ENCODE measurements at places on chromosomes 13 and 19. TPM values are rescaled to one million over a fixed set of nuclear protein-coding genes. Genes with fewer than 3 reads are reported as not detected.

Gene WDR62
- total RNA-seq, result 30.9 TPM

DNA sequence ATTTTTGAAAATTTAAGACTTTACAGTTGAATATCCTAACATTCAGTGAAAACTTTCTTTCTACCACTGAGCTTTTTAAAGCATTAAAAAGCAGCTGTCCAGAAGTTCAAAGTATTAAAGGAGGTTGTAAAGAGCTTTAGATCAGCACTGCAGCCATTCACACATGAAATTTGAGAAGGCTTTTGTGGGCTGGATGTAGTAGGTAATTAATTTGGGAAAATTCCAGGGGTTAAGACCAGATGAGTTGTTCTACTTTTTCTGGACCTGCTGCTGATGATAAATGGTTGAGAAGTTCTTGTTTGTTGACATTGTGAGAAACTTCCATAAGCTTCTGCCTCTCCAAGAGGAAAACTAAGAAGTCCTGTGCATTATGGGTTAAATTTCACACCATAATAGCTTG is 1779.6 kb upstream of the PRR20A start:
- no peak for DNase-seq
- H3K27me3 ChIP-seq, result no peaks in the 10 kb centered on the region
- H3K27ac ChIP-seq, result no peak overlapping the region
- no peaks in the 10 kb centered on the region for H3K36me3 ChIP-seq
- H3K4me1 ChIP-seq, result peaks cover 13% of the 10 kb centered on the region

DNA sequence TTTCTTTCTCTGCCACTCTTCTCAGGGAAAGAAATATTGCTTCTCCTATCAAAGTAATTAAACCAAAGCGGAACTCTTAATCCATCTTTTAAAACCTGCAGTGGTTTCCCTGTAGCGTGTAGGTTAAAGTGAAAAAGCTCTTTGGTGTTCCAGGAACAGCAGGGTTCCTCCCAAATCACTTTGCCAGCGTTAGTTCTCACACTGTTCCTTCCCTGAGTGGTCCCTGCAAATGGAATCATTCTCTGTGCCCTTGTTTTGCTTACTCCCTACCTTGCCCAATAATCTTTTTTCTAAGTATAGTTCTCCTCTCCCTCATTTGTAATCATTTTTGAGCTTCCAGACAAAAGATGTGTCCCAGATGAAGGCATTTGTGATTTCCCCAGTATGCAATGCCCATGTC is 207.5 kb downstream of the HS6ST3 start:
- H3K4me3 ChIP-seq, result no peak overlapping the region
- DNase-seq, result no peak
- no peaks in the 10 kb centered on the region for H3K27me3 ChIP-seq
- peak overlapping the region; percentile 12 for H3K27ac ChIP-seq

GRCh38 chr19:38721979-38722773 is 22.1 kb downstream of the CAPN12 start:
- H3K4me1 ChIP-seq, result peaks cover 5% of the 10 kb centered on the region
- H3K36me3 ChIP-seq, result peaks cover 54% of the 10 kb centered on the region
- no peak overlapping the region for H3K4me3 ChIP-seq
- DNase-seq, result no peak

DNA sequence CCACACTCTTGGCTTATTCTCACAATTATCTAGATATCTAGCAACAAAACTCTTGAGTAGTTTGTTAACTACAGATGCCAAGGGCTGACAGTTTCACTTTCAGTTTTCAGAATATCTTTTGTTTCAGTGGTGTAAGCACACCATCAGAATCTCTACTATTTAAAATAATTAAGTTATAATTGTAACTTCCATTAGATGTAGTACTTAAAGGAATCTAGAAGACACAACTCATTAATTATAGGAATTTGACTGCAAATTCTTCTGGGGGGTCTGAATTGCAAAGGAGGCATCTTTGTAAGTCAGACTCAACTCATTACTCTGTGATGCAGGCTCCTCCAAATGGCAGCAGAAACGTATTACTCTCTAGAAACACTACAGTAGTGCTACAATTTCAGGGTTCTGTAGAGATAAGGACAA is 44.9 kb upstream of the USPL1 start:
- DNase-seq, result no peak
- H3K27me3 ChIP-seq, result no peaks in the 10 kb centered on the region
- H3K36me3 ChIP-seq, result no peaks in the 10 kb centered on the region
- peaks cover 4% of the 10 kb centered on the region for H3K4me1 ChIP-seq
- H3K27ac ChIP-seq, result no peak overlapping the region
- no peak overlapping the region for H3K4me3 ChIP-seq

DNA sequence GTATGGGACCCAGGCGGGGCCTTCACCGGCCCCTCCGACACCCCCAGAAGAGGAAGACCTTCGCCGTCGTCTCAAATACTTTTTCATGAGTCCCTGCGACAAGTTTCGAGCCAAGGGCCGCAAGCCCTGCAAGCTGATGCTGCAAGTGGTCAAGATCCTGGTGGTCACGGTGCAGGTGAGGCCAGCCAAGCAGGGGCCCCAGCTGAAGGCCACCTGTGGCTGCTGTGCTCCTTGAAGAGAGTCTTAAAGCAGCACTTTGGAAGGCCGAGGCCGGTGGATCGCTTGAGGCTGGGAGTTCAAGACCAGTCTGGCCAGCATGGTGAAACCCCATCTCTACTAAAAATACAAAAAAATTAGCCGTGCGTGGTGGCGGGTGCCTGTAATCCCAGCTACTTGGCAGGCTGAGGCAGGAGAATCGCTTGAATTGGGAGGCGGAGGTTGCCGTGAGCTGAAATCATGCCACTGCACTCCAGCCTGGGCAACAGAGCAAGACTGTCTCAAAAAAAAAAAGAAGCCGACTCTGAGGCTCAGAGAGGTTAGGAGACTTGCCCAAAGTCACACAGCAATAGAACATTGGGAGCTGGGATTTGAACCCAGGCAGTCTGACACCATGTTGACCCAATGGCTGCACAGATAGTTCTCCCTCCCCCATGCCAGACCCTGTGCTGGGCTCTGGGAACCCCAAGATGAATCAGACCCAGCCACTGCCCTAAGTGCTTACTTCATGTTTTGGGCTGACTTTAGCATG is 2.7 kb downstream of the MCOLN1 start:
- H3K4me1 ChIP-seq, result peaks cover 9% of the 10 kb centered on the region
- DNase-seq, result no peak
- no peak overlapping the region for H3K4me3 ChIP-seq
- H3K27ac ChIP-seq, result no peak overlapping the region
- H3K36me3 ChIP-seq, result peaks cover under 1% of the 10 kb centered on the region

- H3K4me1 ChIP-seq, result no peaks in the 10 kb centered on the region
- DNase-seq, result peak; percentile 79
- no peak overlapping the region for H3K27ac ChIP-seq
- peaks cover 54% of the 10 kb centered on the region for H3K36me3 ChIP-seq
- no peak overlapping the region for H3K4me3 ChIP-seq
These were observed 6.1 kb downstream of the FSD1 start for GRCh38 chr19:4310247-4311121.
